ENCODE measurements at places on chromosomes 1 and 21.

GRCh38 chr1:28395181-28395580, 25.6 kb downstream of the PHACTR4 start:
- DNase-seq: no peak

GRCh38 chr1:43982241-43982640, 3.2 kb downstream of the B4GALT2 start:
- no peak for DNase-seq

DNA sequence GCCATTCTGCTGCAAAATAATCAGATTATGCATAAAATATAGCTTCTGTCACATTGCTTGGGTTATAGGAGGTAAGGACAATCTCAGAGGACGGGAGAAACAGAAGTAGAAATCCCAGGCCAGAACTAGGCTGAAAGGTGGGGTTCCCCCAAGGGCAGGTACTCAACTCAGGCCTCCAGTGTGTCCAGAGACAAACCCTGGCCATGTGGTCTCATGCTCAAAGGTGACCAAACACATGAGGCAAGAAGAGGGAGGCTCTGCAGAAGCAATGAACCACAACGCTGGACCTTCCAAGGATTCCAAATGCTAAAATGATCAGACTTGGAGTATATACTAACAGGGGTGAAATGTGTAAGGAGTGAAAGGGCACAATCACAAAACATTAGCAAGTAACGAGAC, 103.8 kb downstream of the DMRTB1 start:
- no peak for DNase-seq

DNA sequence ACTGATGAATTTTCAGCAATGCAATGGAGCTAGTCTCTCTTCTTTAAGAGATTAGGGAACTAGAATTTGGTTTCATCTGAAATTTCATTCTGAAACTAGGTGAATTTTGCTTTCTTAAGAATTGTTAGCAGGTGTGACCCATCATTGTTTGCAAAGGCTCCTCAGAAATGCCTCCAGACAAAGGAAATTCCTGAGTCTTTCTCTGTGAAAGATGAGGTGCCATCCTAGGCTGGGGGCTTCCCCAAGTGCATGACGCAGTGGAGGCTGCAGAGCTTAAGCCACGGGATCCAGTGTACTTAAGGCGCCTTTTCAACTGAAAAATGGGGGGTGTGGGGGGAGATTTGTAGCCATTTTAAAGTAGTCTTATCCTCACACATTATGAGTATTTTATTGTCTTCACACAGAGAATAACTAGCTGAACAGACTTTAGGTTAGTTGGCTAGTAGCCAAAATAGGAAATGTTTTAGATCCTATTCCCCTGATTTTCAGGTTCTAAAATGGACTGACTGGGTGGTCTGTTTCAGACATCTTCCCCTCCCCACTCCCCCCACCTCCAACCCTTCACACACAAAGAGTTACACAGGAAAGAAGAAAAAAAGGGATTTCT, 202.0 kb downstream of the NFIA start:
- no peak for DNase-seq

DNA sequence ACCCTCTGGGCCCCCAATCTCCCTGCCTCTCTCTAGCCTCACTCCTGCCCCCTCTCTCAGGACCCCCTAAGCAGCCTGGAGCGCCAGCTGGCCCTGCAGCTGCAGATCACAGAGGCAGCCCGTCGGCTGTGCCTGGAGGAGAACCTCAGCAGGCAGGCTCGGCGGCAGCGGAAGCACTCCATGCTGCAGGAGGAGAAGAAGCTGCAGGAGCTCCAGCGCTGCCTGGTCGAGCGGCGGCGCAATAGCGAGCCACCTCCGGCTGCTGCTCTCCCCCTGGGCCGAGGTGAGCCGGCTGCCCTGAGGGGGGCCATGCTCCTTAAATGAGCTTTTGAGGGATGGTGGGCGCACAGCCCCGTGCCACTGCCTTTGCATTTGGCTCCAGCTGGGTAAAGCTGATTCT, 6.2 kb downstream of the INAVA start:
- no peak for DNase-seq

DNA sequence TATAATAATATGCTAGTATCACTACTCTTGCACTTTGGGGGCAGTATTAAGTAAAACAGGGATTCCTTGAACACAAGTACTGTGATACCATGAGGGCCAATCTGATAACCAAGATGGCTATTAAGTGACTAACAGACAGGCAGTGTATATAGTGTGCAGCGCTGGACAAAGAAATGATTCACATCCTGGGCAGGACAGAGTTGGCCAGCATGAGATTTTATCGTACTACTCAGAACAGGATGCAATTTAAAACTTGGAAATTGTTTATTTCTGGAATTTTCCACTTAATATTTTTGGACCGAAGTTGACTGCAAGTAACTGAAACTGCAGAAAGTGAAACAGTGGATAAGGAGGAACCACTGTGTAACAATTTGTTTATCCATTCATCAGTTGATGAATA, 74.6 kb downstream of the DNTTIP2 start:
- no peak for DNase-seq

DNA sequence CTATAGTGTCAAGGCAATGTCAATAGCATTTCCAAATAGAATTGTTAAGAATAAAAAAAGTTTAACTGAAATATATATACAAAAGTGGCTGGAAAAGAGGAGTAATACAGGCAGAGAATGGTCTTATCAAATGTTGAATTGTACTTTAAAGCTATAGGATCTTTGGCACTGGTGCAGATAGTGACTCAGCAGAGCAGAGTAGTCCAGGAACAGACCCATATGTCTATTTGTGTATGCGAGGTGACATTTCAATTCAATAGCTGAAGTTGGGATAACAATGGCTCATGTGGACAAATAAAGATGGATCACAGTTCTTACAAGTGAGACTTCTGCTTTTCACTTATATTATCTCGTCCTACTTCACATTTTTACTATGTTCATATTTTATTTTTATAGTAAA, 543.0 kb upstream of the B3GALT2 start:
- DNase-seq: no peak

GRCh38 chr1:89995598-89996449, 914 bp downstream of the ZNF326 start:
- no peak for DNase-seq

Data from D721Med (cell line).